Activated naive CD4-positive, alpha-beta T cell (primary cell): ENCODE measurements at places on chromosomes 16 and 17.
A peak's percentile ranks its signal among the peaks of the same experiment; 100 is the strongest.

- peak; percentile 77 for DNase-seq
These were observed at the start of gene RPAIN for GRCh38 chr17:5419959-5420653. TSS of gene RPAIN (plus strand) at chr17:5420182. CDS start at chr17:5420211, 29 bp downstream.

- no peak for DNase-seq
These were observed 22.9 kb downstream of the CHCT1 start for GRCh38 chr17:60445144-60445543.

DNA sequence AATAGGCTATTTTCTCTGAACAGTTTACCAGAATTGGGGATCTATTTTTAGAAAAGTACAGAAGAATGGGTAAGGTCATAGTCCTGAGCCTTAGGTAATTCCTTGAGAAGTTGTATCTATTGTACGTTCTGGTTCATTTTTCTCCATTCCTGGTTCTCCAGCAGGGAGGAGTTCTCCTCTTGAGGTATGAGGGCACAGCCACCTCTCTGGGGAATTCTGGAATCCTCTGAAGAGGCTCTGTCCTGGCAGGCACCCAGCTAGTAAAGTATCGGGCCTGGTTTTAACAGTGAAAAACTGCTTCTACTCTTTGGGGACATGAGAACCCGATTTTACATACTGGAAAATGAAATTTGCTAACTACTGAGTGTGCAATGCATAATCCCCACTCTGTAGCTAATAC lies 19.6 kb upstream of the PMFBP1 start:
- no peak for DNase-seq

DNA sequence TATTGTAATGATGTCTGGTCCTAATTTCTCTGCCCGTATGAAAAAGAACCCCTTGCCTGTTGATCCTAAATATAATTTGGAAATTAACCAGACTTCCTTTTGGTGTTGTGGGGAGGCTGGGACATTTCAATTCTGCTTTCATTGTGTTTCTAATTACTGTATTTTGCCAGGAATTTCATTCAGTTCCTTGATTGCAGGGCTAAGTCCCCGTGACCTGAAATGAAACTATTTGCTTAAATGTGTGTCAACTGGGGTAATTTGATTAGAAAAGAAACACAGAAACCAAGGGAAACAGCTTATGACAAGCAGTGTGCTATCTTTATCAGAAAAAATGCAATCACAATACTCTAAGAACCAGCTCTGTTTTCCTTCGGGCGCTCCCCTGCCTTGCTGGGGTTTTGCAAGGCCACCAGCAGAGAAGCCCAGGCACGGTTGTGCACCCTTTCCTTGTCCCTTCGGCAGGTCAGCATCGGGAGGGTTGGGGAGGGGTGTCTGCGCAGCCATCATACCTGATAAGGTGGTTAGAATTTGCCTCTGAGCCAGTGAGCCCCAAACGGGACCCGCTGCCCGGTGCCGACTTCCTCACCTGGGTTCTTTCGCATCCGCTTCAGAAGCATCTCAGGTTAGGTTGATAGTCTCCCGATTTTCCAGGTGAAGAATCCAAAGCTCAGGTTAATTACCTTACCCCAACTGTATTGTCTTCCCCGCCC lies 19.4 kb downstream of the KLHL36 start:
- no peak for DNase-seq

DNA sequence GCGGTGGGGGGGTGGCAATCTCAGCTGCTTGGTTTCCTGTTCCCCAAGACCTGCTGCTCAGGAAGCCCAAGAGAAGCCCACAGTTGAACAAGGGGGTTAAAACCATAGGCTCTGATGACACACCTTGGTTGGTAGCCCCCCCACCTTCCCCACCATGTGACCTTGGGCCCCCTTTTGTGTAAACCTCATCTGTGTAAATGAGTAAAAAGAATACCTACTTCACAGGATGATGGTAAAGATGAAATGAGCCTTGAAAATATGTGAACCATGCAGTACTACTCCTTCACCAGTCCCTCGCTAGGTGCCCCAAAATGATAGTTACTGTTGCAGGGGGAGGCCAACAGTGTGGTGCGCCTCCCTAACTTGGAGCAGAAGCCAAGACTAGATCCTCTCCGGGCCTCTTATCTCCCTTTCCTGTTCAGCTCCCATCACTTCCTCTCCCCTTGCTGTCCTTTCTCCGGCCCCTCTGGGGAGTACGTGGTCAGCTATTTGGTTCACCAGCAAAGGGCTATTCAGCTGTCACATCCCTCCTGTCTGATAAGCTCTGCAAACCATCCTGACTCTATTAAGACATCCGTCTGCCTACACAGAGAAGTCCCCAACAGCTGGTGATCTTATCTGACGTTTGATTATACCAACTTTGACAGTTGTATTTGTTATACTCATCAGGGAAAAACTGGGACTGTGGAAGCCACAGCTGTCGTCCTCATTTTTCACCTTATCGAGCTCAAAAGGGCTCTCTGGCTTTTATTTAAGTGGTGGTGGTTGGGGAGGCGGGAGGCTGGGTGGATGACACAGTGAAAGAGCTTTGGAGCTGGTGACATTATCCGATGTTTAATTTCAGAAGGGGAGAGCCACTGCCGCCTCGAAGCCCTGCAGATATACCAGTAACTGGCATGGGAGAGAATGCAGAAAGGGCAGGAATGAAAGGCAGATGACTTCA lies 19.9 kb downstream of the DCAKD start:
- DNase-seq: no peak

DNA sequence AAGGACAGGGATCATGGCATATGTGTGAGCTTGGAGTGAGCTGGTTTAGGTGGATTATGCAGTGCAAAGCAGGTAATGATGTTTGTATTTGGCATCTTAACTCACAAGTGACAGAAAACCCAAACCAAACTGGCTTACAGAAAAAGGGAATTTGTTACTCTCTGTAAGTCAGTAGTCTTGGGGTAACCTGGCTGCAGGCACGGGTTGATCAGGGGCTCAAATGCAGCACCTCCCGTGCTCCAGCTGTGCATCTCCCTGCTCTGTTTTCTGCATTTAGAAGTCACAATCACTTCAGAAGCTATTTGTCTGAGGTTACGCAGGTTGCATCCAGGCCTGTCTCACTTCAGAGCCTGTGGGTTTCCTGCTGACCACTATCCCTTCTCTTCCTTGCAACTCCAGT lies 354.3 kb downstream of the CPPED1 start:
- no peak for DNase-seq
